ENCODE measurements at places on chromosomes 4 and X. TPM values are rescaled to one million over a fixed set of nuclear protein-coding genes. Genes with fewer than 3 reads are reported as not detected.

Gene FRYL
- 44.1 TPM for polyA plus RNA-seq

- no peaks in the 10 kb centered on the region for H3K36me3 ChIP-seq
- no peak overlapping the region for H3K27ac ChIP-seq
- no peaks in the 10 kb centered on the region for H3K4me1 ChIP-seq
- no peaks in the 10 kb centered on the region for H3K27me3 ChIP-seq
- no peak overlapping the region for H3K4me3 ChIP-seq
Observed at GRCh38 chr4:150720973-150721518, 139.1 kb downstream of the MAB21L2 start.

DNA sequence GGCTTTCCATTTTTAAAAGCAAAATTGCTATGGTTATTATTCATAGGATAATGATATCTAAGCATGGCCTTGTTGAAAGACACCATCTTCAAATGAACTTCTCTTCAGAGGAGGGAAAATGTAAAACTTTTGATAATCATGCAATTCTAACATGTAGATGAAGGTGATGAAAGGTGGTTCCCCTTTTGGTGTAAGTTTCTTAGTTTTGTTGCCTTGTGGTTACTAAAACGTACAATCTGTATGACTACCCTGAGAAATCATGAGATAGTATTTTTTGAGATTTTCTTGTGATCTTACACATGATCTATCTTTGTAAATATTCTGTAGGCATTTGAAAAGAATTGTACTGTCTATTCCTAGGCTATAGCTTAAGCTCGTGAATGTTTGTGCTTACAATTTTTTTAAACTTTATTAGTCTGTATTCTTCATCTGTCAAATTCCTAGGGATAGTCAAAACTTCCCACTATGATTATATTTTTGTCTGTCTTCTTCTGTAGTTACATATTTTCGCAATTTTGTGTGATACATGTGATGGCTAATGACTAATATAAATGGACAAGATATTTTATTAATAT is 47.5 kb downstream of the PTPN13 start:
- no peak for DNase-seq
- no peaks in the 10 kb centered on the region for H3K36me3 ChIP-seq
- no peaks in the 10 kb centered on the region for H3K27me3 ChIP-seq
- no peak overlapping the region for H3K4me3 ChIP-seq
- no peak overlapping the region for H3K27ac ChIP-seq
- H3K4me1 ChIP-seq, result no peaks in the 10 kb centered on the region

GRCh38 chrX:19512359-19512758 is 2.9 kb downstream of the MAP3K15 start:
- H3K36me3 ChIP-seq, result no peaks in the 10 kb centered on the region
- no peaks in the 10 kb centered on the region for H3K27me3 ChIP-seq
- no peak overlapping the region for H3K4me3 ChIP-seq
- DNase-seq, result no peak
- H3K4me1 ChIP-seq, result no peaks in the 10 kb centered on the region
- no peak overlapping the region for H3K27ac ChIP-seq

DNA sequence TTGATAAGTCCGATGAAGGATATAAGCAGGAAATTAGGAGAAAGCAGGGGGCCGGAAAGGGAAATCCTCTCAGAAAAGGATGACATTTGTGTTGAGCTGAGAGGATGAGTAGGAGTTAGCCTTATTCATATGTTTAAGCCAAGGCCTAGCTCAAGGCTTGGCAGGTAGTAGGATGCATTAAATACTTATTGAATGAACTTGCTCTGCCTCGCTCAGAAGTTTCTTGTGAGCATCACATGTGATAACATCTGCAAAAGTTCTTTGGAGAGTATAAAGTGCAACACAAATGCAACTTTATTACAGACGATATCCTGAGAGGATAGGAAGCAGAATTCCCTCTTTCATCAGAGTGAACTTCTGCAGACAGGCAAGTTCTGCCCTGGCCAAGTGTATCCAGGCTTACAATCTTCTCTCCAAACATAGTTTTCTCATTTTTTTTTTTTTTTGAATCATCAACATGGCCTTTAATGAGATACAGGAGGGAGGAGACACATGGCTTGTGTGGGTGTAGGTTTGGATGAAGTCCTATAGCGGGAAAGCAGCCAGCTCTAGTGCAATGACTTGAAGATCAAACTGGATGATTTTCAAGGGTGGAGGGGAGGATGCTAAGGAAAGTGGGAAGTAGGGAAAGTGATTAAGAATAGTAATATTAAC is 48.1 kb downstream of the LUZP4 start:
- no peak overlapping the region for H3K27ac ChIP-seq
- no peaks in the 10 kb centered on the region for H3K36me3 ChIP-seq
- H3K27me3 ChIP-seq, result no peaks in the 10 kb centered on the region
- no peak for DNase-seq
- H3K4me1 ChIP-seq, result no peaks in the 10 kb centered on the region
- H3K4me3 ChIP-seq, result no peak overlapping the region

DNA sequence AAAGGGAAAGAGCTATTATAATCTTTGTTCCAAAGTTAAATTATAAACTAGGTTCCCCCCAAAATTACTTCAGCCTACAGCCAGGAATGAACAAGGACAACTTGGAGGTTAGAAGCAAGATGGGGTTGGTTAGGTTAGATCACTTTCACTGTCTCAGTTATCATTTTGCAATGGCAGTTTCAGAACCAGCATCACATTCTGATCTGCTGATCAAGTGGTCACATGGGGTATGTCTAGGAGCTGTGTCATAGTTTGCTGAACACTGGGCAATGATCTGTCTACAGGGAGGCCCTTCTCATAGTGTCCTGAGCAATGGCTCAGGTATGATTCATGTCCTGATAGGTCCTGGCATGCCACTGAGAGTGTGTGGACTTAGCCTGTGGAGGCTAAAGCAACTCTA is 41.6 kb upstream of the XIAP start:
- no peak overlapping the region for H3K27ac ChIP-seq
- no peaks in the 10 kb centered on the region for H3K27me3 ChIP-seq
- H3K36me3 ChIP-seq, result no peaks in the 10 kb centered on the region
- H3K4me3 ChIP-seq, result no peak overlapping the region

- no peak overlapping the region for H3K4me3 ChIP-seq
- no peaks in the 10 kb centered on the region for H3K27me3 ChIP-seq
- H3K27ac ChIP-seq, result no peak overlapping the region
- DNase-seq, result no peak
- no peaks in the 10 kb centered on the region for H3K36me3 ChIP-seq
Observed at GRCh38 chr4:18294021-18294420, 272.5 kb upstream of the LCORL start.

Gene USP26
- polyA plus RNA-seq, result not detected

DNA sequence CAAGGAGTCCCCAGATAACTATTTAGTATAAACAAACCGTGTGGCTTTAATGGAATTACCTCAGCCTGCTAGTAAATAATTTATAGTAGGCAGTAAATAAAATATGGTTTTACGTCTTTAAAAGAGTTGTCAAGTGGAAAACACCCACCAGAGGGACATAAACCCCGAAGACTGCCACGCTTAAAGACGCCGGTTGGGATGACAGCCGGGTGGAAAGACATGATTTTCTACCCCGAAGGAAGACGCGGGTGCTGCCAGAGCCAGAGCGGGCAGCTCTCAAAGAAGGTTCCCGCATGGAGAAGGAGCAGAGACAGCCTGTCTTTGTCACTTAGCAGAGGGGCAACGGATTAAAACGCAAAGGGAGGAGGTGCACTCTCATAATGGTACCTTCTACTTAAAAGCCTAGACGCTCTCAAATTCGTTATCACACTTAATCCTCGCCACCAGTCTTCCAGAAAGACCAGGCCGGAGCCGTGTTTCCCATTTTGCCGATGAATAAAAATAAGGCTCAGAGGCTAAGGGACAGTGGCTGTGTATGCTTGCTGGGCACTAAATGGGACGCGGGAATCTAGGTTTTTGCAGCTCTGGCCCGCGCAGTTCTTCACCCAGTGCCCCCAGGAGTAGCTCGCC is 140.5 kb upstream of the ZIC3 start:
- no peak for DNase-seq
- H3K36me3 ChIP-seq, result no peaks in the 10 kb centered on the region
- H3K4me1 ChIP-seq, result peaks cover 13% of the 10 kb centered on the region
- H3K27me3 ChIP-seq, result no peaks in the 10 kb centered on the region
- H3K4me3 ChIP-seq, result no peak overlapping the region

GRCh38 chr4:73874386-73874785 is 5.2 kb downstream of the CXCL1 start:
- H3K36me3 ChIP-seq, result no peaks in the 10 kb centered on the region
- no peak for DNase-seq
- no peak overlapping the region for H3K4me3 ChIP-seq
- no peaks in the 10 kb centered on the region for H3K27me3 ChIP-seq
- H3K27ac ChIP-seq, result no peak overlapping the region

Gene HSFX1
- polyA plus RNA-seq, result not detected

Gene STK32B
- polyA plus RNA-seq, result not detected

Gene UGT2B11
- polyA plus RNA-seq, result not detected

DNA sequence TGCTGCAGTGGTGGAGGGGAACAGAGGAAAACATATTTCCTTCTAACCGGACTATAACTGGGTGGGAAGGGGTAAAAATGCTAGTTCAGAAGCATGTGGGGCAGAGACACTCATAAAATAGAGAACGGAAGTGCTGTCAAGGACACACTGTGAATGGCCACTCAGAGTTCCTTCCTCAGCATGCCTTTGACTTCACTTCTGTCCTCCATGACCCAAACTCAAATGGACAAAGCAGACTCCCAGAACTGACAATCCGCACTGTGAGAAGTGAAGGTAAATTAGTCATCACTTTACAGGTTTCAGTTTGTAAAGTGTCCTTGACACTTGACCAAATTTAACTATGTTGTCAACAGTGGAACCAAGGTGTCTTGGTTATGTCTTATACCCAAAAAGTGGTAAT is 30.2 kb upstream of the ELF2 start:
- H3K27ac ChIP-seq, result no peak overlapping the region
- DNase-seq, result no peak
- no peaks in the 10 kb centered on the region for H3K4me1 ChIP-seq

GRCh38 chr4:17232566-17233253 is 279.2 kb downstream of the QDPR start:
- DNase-seq, result no peak
- no peak overlapping the region for H3K27ac ChIP-seq
- H3K4me3 ChIP-seq, result no peak overlapping the region
- no peaks in the 10 kb centered on the region for H3K4me1 ChIP-seq
- no peaks in the 10 kb centered on the region for H3K27me3 ChIP-seq

DNA sequence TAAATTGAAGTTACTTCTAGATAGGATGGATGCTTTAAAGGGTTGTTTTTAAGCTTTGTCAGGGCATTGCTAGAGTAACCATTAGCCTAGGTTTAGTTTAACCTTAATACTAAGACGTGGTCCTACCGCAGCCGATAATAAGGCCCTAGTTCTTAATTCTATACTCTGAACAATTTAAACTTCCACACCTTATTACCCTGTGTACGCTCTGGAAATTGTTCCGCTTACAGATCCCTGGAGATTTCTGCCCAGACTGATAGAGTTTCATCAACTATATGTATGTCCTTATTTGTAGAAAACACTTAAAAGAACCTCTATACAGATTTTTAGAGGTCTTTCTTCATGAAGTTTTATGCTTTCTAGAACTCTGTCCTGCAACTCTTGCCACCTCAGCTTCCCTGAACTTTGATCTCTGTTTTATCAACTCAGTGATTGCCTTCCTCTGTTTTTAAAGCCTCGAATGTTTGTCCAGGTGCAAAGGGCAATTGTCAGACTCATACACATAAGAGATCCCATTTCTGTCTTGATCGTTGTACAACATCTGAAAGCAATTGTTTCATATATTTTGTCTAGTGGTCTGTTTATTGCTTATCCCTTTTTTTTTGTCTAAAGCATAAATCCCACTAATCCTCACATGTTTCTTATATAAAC is 71.1 kb upstream of the VCX start:
- no peak for DNase-seq
- H3K4me1 ChIP-seq, result no peaks in the 10 kb centered on the region
- no peaks in the 10 kb centered on the region for H3K36me3 ChIP-seq
- no peak overlapping the region for H3K27ac ChIP-seq
- H3K4me3 ChIP-seq, result no peak overlapping the region

Gene PLXNB3
- polyA plus RNA-seq, result not detected

DNA sequence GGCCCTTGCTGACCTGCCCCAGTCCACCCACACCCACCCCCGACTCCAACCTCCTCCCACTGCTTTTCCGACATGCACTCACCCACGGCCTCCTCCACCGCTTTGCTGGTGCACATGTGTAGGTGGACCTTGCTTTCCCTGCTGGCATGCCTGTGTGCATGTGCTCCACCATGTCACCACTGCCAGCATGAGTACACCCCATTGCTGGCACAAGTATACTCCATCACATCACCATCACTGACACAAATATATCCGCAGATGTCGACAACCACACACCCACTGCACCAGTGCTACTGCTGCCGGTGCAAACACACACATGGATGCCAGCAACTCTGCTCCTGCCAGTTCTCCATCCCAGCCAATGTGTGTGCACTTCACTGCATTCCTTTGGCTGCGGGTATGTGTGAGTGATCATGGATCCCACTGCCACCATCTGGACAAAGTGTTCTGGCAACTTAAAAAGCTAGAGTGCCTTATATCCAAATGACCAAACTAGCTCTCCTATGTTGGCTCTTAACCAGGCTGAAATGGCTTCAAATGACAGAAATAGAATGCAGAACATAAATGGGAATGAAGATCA is 1072.3 kb downstream of the RAPGEF2 start:
- no peak overlapping the region for H3K4me3 ChIP-seq
- no peak for DNase-seq
- H3K27ac ChIP-seq, result no peak overlapping the region
- no peaks in the 10 kb centered on the region for H3K36me3 ChIP-seq
- no peaks in the 10 kb centered on the region for H3K4me1 ChIP-seq
- H3K27me3 ChIP-seq, result no peaks in the 10 kb centered on the region

Gene GSX2
- not detected for polyA plus RNA-seq

Gene DGAT2L6
- not detected for polyA plus RNA-seq

DNA sequence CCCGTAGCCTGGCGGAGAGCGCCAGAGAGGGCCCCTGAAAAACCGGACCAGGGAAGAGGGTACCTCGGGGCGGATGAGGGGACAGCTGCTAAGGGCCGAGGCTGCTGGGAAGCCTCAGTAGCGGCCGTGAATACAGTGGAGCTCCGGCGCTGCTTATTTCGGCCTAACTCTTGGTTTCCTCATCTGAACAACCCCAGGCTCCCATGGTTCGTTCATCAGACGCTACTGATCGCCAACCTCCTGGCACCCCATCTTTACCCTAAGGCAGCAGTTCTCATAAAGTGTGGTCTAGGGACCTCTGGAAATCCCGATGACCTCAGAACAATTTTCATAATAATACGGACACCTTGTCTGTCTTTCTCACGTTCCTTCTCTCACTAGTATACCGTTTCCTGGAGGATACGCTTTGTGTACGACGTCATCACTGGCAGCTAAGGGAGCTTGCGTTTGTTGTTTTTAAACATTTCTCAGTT is 645 bp upstream of the RAB28 start:
- peak overlapping the region; percentile 99 for H3K27ac ChIP-seq
- peak overlapping the region; percentile 81 for H3K4me3 ChIP-seq
- no peaks in the 10 kb centered on the region for H3K36me3 ChIP-seq
- no peak for DNase-seq
- no peaks in the 10 kb centered on the region for H3K27me3 ChIP-seq

- no peaks in the 10 kb centered on the region for H3K36me3 ChIP-seq
- no peak overlapping the region for H3K4me3 ChIP-seq
- no peak overlapping the region for H3K27ac ChIP-seq
- no peaks in the 10 kb centered on the region for H3K4me1 ChIP-seq
- no peak for DNase-seq
- H3K27me3 ChIP-seq, result no peaks in the 10 kb centered on the region
Observed at GRCh38 chr4:54315561-54316538, 86.8 kb downstream of the PDGFRA start.

- H3K4me3 ChIP-seq, result no peak overlapping the region
- H3K4me1 ChIP-seq, result no peaks in the 10 kb centered on the region
- no peak for DNase-seq
- H3K27ac ChIP-seq, result no peak overlapping the region
- H3K36me3 ChIP-seq, result peaks cover 7% of the 10 kb centered on the region
Observed at GRCh38 chr4:8409264-8410065, 31.1 kb downstream of the ACOX3 start.

Gene EVC
- polyA plus RNA-seq, result not detected

All from naive thymus-derived CD4-positive, alpha-beta T cell (primary cell).